ENCODE measurements at places on chromosomes 11 and 22.
A peak's percentile ranks its signal among the peaks of the same experiment; 100 is the strongest.

DNA sequence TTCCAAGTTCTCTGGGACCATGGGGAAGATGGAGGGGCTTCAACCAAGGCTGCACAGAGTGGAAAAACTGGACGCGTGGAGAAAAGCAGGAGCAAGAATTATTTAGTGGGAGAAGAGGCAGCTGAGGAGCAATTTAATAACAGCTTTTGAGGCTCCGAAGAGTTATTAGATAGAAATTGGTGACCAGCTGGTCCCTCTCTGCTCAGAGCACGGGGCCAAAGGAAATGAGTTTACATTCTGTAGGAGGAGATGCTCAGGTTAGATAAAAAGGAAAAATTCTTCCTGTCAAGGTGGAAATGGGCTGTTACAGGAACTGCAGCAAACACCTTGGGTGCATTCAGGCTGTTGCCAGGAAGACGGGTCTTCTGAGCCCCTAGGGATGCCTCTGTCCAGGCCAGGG lies 47.0 kb upstream of the GALNT18 start:
- DNase-seq, result no peak

- DNase-seq, result no peak
Observed at GRCh38 chr22:48823941-48824340, 1003.7 kb downstream of the BRD1 start.

DNA sequence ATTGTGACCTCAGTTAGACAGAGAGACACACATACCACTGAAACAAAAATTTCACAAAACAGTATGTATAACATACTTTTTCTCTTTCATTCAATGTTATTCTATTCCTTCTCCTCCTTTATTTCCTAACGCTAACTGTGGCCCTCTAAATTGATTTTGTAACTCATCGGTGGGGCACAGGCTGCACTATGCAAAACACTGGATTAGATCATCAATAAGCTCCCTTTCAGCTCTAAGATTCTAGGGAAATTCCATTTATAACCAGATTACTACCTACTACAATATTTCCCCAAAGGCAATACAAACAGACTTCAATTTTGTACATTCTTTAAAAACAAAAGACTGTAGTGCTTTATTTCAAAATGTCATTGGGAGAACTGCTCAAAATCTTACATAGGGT lies 6.1 kb downstream of the FJX1 start:
- no peak for DNase-seq

DNA sequence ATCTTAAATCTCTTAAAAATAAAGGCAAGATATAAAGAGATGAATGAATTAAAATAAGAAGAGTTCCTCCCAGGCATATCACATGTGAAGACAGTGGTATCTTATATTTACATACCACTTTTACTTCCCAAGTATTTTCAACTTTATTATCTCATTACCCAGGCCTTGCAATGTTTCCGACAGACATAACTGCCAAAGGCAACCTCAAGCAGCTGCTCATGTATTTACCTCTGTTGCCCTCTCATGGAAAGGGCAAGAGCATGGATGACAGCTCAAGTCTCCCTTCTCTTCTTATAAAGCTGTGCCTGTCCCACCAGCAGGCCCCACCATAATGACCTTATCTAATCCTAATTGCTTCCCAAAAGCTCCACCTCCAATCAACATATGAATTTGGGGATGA lies 894.2 kb downstream of the NTM start:
- no peak for DNase-seq

DNA sequence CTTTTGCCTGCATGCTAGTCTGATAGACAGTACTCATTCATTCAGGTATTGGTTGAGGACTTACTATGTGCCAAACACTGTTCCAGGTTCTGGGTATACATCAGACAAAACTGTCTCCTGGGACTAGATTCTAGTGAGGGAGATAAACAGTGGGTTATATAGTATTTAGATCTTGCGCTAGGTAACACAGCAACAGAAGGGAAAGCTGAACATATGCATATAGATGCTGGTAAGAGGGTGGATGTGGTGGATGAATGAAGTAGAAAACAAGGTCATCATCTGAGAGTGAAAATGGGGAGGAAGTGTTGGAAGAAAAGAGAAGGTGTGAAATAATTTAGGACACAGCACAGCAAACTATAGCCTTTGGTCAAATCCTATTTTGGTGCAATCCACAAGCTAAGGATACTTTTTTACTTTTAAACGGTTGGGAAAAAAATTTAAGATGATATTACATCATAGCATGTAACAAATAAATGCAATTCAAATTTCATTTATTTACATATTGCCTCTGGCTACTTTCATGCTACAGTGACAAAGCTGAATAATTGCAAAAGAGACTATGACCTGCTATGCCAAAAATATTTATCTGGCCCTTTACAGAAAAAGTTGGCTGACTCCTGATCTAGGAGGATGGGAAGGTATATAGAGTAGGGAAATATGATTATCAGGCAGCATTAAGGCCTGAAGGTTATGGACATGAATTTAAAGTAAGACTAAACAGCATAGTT lies 7.1 kb upstream of the TMEM9B start:
- no peak for DNase-seq

DNA sequence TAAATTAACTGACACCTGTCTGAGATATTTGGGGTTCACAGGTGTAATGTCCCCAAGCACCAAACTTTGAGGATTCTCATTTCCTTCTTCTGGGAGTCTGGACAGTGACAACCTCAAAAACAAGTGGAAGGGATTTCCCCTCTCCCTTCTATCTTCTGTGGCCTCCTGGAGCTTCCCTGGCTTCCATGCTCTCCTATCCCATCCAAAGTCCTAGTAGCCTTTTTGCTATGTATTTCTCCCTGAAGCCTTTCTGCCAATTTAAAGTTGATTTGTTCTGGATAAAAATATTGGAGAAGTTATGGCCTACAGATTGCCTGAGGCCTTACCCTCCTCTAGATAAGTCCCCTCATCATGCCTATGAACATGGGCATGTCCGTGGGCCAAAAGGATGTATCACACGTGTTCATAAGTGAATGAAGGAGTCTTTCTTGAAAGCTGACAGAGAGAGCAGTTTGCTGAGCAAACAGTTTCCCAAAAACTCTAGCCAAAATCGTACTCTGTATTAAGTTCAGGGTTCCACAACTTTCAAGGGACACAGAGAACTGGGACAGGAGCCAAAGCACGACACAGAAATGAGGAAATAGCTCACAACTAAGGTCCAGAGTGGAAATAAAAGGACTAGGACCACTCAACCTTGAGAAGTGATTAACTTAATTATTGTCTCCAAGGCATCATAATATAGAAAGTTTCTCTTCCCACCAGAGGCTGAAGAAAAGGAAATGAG lies 6.7 kb downstream of the HEPACAM start:
- DNase-seq, result no peak

DNA sequence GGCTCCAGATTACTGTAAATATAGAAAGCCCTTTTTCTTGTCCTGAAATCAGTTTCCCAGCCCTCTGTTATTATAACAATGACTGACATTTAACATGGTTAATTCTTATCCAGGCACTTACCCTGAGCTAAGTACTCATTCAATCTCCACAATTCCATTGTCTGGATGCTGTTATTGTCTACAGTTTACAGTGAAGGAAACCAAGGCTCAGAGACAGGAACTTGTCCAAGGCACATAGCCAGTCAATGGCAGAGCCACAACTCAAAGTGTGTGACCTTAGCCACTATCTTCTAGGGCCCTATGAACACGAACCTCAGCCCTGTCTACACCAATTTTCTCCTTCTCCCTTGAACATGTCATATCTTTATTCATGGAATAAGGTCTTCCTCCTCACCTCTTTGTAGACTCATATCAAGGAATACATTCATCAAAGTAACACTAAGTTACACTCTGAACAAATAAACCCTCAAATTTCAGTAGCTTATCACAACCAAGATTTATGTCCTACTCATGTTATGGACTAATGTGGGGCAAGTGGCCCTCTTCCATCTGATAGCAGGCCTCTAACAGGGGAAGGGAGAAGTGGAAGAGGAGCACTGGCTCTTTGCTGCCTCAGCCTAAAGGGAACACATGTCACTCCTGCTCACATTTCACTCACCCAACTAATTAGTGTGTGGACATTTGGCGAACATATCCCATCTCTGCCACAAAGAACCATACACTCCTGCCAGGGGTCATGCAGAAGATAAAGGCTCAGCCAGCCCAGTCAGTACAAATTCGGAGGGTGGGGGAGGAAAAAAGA lies 39.3 kb upstream of the APLNR start:
- DNase-seq, result no peak

- no peak for DNase-seq
Observed at GRCh38 chr11:8692417-8692816, 9.8 kb downstream of the RPL27A start.

- DNase-seq, result no peak
Observed at GRCh38 chr11:83191491-83191890, 2.0 kb upstream of the ANKRD42 start.

DNA sequence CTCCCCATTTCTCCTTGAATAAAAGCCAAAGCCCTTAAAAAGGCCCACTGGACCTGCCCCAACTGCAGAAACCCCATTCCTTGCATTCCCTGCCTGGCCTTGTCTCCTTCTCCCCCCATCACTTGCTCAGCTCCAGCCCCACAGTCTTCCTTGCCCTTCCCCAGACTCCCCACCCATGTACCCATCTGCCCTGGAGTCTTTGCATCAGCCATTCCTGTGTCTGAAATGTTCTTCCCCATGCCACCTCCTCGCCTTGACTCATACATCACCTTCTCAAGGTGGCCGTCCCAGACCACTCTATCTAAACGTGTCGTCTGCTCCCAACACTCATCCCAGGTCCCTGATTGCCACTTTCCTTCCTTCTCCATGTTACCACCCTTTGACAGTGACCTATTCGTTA lies 77.4 kb upstream of the SHANK2 start:
- DNase-seq, result no peak

GRCh38 chr11:75508051-75508561 lies 17.6 kb downstream of the GDPD5 start:
- DNase-seq, result no peak

DNA sequence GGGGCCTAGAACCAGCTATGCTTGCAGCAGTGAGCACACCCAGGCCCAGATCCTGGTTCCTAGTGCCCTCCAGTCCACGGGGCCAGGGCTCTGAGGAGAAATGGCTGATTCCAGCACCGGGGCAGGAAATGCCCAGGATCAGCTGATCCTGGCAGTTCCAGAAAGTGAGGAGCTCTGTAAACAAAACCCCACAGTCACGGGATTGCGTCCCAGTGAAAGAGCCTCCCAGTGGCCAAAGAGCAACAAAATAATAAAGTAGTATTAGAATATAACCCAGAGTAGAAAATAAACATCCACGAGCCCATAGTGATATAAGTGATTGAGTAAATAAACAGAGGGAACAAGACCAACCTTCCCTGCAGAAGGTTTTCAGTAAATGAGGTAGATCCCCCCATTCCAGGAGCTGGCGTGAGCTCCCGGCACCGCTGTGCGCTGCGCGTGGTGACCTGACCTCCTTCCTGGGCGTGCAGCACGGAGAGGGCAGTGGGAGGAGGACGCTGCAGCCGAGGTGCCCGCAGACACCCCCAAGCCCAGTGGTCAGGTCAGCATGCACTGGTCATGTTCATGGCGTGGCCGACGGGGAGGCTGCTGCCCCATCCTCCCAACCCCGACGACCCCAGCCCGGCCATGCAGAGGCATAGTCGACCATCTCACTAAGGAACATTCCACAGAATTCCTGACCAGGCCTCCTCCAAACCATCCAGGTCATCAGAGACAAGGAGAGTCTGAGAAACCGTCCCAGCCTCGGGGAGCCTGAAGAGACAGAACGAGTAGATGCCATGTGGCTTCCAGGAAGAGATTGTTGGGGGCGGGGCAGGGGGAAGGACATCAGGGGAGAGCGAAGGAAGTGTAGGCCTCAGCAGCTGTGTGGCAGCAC lies 19.8 kb downstream of the PTDSS2 start:
- DNase-seq, result peak; percentile 75

DNA sequence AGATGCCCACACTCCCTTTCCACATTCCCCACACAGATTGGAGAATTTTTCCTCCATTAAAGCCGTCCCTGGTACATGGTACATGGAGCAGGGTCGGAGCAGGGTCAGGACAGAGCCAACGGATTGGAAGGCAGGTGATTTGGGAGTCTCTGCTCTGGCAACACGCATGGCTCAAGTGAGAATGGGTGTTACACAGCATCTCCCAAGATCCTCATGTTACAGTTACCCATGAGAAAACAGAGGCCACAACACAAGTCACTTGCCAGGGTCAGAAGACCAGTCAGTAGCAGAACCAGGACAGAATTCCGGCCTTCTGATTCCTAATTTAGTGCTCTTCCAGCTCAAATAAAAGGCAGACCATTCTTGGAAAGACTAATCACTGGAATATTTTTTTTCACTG lies 7.7 kb upstream of the F2 start:
- DNase-seq, result no peak

- no peak for DNase-seq
Observed at GRCh38 chr11:6455070-6455469, 14.3 kb upstream of the HPX start.

DNA sequence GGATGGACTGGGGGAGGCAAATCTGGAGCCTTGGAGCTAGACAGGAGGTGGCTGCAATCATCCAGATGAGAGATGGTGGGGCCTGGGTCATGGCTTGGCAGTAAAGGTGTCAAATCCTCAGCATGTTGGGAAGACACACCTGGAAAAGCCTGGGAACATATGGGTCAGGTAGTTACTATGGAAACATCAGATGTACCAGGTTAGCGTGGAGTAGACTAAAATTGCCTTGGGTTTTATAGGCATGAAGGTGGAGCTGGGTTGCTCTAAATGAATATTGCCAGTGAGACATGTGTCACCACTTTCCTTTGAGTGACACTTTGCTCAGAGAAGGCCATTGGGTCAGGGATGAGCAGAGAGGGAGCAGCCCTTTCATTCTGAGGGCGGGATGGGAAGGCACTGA lies 473.7 kb downstream of the TBC1D22A start:
- no peak for DNase-seq

Data from HT-29 (cell line).